ENCODE measurements at places on chromosomes 5 and 9.

DNA sequence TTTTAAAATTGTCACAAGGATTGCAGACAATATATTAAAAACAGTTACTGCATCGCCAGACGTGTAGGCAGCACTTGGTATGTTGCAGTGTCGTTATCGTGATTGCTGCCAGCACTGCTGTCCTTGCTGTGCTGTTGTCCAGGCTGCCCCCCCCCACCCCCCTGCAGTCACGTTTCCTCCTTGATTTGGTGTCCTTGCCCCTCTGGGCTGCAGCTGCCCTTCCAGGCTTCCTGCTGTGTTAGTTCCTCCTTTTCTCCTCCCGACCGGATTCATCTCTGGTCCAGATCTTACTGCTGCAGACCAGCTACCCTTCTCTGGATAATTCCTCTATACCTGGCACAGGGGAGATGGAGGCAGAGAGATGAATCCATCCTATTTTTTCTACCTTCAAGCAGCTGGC lies 298.9 kb downstream of the TRIM32 start:
- DNase-seq, result no peak

DNA sequence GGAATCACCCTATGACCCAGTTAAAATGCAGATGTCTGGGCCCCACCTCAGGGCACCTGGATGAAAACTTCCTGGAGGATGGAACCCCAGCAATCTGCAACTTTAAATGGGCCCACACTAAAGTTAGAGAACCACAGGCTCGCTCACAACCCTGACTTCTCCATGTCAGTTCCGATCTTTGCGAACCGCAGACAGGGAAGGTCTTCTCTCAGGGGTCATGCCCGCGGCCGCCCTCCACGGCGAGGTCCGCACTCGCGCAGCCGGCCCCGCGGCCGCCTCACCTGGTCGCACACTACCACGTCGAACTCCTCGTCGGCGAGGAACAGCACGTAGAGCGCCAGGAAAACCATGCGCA lies 499 bp downstream of the ALG2 start:
- DNase-seq, result no peak

DNA sequence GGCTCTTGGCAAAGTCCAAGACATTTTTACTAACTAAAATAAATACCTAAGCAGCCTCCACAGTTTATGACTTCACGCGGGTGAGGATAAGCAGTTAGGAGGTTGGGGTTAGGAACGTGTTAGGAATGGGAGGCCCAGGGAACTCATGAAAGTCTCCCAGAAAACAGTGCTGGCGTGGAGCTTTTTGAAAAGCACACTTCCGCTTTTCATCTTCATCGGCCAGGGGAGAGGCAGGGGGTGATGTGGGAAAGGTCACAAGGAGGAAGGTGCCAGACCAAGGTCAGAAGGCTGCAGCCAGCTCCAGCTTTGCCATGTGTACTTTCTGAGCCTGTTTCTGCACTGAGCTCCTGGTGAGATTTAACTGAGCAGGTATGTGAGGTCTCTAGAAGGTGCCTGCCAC lies 149.0 kb downstream of the PHF2 start:
- no peak for DNase-seq

DNA sequence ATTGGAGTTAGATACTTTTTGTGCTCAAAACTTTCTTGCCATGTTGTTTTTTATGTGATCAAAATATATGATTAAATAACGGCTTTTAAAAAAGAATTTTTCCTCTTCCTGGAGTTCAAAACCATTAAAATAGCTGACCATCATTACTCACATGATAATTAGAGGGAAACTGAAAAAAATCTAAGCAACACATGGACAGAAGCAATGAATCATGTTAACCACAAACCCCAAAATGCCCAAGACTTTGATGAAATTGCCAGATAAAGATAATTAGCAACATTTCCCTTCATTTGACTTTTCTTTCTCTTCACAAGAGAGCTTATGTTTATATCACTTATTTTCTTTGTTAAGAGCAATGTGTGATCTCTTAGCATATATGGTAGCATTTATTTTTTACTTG lies 1294.2 kb downstream of the EFNA5 start:
- DNase-seq, result no peak

DNA sequence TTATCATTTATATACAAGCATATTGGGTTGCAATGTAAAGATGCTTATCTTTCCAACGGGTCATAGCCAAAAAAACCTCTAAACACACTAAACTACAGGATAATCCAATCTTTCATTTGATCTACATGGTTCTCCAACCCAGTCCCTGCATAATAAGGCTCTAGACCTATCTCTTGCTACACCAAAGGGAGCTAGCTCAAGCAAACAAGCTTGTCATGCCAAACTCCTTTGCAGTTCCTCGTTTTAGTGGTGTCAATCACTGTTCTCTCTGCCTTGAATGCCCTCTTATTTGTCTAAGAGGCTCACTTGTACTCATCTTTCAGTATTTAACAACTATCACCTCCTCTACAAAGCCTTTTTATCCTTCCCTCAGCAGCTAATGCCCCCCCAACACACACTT lies 5.6 kb downstream of the HOMER1 start:
- DNase-seq, result no peak

DNA sequence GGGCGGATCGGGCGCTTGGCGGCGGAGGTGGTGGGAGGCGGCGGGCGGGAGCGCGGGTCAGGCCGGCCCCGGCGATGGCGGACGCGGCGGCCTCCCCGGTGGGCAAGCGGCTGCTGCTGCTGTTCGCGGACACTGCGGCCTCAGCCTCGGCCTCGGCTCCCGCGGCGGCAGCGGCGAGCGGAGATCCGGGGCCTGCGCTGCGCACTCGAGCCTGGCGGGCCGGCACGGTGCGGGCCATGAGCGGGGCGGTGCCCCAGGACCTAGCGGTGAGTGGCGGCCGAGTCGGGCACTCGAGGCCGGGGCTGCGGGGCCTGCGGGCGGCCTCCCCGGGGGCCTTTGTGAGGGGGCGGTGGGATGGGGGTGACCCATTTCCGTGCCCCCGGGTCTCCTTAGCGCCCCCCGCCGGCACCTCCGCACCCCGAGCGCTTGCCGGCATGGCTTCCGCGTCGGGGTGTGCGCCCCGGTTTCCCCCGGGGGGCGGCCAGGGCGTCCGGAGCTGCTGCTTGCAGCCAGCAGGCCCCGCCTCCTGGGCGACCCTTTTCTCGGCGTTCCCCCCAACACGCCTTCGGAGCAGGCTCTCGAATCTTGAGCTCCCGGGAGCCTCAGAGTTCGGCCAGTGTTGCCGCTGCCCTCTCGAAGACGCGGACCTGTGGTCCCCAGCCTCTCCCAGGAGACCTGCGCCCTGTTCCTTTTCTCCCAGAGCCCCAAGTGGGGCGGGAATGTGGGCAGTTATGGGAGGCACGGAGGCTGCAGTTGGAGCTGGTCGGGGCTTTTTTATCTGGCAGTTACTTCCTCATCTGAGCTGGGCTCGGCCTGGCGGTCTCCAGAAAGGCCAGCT lies 456 bp downstream of the KDM3B start:
- DNase-seq, result peak; percentile 69

DNA sequence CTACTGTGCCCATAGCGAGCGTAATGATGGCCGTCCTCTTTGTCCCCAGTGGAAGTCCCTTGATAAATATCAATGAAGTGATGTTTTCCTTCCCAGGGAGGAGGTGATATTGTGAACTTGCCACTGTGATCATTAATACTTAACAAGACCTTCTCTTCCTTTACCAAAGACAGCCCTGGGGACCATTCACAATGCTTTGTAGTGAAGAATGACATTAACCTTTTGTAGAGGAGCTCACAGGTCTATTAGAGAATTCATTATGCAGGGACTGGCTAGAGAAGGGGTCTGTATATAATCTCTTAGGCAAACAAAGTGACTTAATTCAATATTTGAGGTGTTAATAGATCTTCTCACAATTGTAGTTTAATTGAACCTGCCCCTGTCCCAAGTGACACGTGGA lies 452.9 kb upstream of the DMAC1 start:
- no peak for DNase-seq

GRCh38 chr9:116420993-116421538 lies 266.0 kb upstream of the TRIM32 start:
- no peak for DNase-seq

DNA sequence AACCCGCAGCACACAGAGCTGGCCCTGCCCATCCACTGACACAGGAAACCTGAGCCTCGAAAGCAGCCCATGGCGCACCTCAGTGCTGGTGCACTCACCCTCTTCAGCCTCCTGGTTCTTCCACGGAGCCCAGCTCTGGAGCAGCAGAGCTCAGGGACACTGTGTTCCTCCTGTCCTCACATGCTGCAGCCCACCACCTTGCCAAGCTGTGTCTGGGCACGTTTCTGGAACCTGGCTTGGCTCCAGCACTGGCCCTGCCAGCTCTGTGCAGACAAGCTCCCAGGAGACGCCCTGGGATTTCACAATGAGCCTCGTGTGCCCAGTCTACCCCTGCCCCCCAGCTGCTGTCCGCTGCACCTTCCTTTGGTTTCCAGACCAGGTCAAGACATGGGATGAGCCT lies 119.5 kb downstream of the SYK start:
- DNase-seq, result no peak

- no peak for DNase-seq
Observed at GRCh38 chr5:115396688-115397087, 100.2 kb upstream of the CCDC112 start.

- DNase-seq, result no peak
Observed at GRCh38 chr5:76475936-76476335, 72.9 kb downstream of the IQGAP2 start.

GRCh38 chr5:5421149-5421960 lies 1.1 kb upstream of the ICE1 start:
- DNase-seq, result peak; percentile 9

DNA sequence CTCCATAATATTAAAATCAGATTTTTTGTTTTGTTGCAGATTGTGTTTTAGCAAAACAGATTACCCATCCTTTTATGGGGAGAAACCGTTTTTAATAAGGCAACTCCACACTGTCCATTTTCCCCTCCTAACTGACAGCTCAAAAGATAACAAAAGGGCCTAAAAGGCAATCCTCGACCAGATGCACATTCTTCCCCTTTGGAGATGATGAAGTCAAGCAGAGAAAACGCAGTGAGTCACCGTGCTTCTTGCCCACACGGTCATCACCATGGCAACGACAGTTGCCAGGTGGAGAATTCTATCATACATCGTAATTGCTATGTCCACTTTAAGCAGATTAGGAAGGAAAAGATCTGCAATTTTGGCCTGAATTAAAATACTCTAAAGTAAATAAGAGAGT lies 96.4 kb downstream of the DIRAS2 start:
- DNase-seq, result no peak

- no peak for DNase-seq
Observed at GRCh38 chr5:124459984-124460383, 286.5 kb downstream of the ZNF608 start.

DNA sequence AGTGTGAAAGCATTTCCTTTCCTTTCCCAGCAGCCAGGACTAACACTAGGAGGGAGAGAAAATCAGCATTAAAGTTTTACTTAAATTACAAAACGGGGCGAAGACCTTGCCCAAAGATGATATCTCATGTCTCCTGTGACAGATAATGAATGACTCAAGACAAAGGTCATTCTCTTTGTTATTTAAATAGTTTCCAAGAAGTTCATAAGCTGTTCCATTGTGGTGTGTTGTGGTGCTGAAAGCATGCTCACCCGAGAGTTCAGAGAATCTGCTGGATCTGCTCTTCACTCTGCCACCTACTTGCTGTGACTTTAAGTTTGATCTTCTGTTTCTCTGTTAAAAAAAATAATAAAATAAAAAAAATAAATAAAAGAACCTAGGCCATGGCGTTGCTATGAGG lies 265.9 kb upstream of the NR4A3 start:
- DNase-seq, result no peak

- DNase-seq, result no peak
Observed at GRCh38 chr9:81591791-81592190, 97.6 kb downstream of the TLE1 start.

GRCh38 chr9:115999498-115999897 lies 154.1 kb upstream of the PAPPA start:
- no peak for DNase-seq
